Neural progenitor cell (in vitro differentiated cells): ENCODE measurements at places on chromosomes 7 and 10. TPM values are rescaled to one million over a fixed set of nuclear protein-coding genes. Genes with fewer than 3 reads are reported as not detected.

Gene PVRIG
- not detected in 2 replicates for total RNA-seq

Gene SPDYE5
- not detected in 2 replicates for total RNA-seq

DNA sequence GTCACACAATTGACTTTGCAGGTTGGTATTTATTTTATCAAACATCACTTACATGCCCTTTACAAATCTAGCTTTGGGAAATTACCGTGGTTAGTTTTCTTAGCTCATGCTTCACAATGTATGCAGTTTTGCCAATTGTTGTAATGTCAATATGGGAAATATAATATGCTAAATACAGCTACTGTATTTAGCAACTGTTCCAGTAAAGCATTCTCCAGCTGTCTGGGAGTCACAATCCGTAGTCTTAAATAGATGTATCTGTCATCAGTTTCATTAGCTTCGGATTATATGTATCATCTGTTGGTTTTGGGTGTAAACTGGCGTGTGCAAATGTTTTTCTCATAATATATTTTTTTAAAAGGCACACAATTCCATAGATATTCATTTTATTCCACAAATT is 19.4 kb upstream of the AHR start:
- H3K27me3 ChIP-seq, result no peaks in the 10 kb centered on the region
- no peaks in the 10 kb centered on the region for H3K36me3 ChIP-seq
- H3K4me1 ChIP-seq, result no peaks in the 10 kb centered on the region
- no peak overlapping the region for H3K27ac ChIP-seq

DNA sequence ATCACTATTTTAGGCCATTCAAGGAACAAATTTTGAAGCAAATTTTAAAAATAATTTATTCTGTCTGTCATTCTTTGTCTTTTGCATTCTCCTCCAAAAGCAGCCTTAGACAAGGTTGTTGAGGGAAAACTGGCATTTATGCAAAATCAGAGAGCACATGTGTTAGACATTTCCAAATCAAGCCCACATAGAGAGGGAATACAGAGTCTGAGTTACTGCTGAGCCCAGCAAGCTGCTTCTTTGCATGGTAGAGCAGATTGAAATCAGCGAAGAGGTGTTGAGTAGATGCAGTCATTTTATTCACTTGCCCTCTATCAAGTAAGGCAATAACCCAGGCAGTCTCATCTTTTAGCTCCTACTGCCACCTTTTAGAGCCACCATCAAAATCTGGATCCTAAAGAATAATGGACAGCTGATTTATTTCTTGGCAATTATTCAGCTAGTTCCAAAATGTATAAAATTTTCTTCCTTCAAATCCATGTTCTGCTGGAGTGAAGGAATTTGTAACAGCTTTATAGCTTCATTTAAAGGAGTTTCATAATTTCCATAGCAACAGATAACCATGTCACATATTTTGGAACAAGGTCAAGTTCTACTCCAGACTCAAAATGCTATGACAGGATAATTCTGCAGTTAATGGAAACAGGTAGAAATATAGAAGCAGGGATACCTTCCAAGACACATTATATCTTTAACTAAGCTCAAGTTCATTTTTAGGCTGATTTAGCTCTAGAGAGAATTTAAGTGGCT is 7.3 kb upstream of the PCDH15 start:
- no peak for DNase-seq
- H3K27ac ChIP-seq, result no peak overlapping the region
- H3K27me3 ChIP-seq, result no peaks in the 10 kb centered on the region
- no peak overlapping the region for H3K4me3 ChIP-seq

GRCh38 chr10:80171248-80171660 is 34.1 kb downstream of the ANXA11 start:
- no peaks in the 10 kb centered on the region for H3K36me3 ChIP-seq
- H3K27me3 ChIP-seq, result no peaks in the 10 kb centered on the region
- DNase-seq, result no peak
- no peak overlapping the region for H3K4me3 ChIP-seq
- no peak overlapping the region for H3K27ac ChIP-seq
- H3K4me1 ChIP-seq, result peaks cover 9% of the 10 kb centered on the region

DNA sequence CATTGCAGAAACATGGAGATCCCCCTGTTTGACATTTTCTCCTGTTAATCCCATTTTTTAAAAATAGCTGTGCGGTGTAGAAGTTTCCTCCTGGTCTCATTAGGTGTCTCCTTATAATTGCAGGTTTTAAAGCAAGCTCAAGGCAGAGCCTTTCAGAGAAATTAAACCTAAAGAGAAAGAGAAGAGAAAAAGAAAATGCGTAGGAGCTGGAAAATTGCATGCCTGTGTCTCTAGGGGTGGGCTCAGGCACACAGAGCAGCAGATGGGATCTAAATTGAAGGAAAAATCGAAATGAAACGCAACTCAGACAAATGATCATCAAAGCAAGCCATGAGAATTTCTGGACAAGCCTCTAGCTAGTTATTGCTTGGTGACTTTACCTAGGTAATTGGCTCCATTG is 40.1 kb downstream of the GPR26 start:
- no peak for DNase-seq
- H3K36me3 ChIP-seq, result no peaks in the 10 kb centered on the region
- no peak overlapping the region for H3K27ac ChIP-seq

DNA sequence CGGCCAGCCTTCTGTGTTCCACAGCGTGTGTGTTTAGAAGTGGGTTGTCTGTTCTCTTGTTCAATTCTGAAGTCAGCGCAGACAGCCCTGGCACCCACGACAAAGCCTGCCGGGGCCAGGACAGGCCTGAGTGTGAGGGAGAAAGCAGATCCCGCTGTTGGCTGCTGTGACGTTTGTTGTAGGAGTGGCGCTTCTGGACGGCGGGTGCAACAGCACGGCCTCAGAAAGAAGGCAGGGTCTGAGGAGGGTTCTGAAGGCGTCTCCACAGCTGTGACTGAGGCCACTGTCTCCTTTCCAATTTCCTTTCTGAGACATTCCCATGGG is 76.2 kb downstream of the VIPR2 start:
- H3K36me3 ChIP-seq, result no peaks in the 10 kb centered on the region
- no peaks in the 10 kb centered on the region for H3K4me1 ChIP-seq
- no peak overlapping the region for H3K27ac ChIP-seq
